ENCODE measurements at places on chromosomes 16 and 17.

DNA sequence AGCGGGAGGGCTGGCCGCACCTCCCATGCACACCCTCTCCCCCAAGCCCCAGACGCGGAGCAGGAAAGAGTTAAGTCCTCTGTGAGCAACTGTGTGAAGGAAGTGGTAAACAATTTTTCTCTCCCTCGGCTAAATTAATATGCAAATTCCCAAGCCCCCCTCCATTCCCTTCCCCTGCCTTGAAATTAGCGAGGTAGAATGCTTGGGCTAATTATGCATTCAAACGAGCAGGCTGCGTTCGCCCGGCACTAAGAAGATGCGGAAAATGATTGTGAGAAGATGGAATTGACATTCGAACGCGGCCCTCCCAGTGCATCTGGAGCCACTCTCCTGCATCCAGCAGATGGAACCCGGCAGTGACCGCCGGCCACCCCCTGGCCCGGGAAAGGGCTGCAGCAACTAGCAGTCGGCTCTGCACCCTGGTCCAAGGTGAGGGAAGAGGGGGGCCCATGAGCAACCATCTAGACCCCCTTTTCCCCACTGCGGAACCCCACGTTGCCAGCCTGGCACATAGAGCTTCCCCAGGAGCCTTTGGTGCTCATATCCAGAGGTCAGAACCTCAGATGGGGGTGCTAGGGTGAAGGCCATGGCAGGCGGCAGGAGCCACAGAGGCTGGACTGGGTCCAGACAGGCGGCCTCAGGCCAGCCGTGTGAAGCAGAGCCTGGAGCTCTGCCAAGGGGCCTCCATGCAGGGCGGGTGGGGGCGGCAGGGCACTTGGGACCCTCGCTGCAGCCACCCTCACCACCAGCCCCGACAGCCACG lies 49.1 kb upstream of the ACSF3 start:
- DNase-seq: no peak

GRCh38 chr16:13018026-13018425 lies 116.6 kb downstream of the SHISA9 start:
- DNase-seq: no peak

DNA sequence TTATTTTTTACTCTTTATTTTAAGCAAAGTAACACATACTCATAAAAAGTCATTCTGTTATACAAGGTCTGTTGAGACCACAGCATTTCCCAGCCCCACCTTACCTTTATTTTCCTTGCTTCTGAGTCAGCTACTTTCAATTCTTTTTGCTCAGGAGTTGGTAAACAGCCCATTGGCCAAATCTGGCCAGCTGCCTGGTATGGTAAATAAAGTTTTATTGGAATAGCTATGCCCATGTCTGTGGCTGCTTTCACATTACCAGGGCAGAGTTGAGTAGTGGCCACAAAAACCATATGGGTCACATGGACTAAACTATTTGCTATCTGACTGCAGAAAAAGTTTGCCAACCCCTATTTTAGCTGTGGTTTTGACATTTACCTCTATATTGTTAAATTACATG lies 3.4 kb upstream of the NSRP1 start:
- DNase-seq: no peak

- no peak for DNase-seq
These were observed 1111.8 kb upstream of the EEF2KMT start for GRCh38 chr16:6209355-6209930.

DNA sequence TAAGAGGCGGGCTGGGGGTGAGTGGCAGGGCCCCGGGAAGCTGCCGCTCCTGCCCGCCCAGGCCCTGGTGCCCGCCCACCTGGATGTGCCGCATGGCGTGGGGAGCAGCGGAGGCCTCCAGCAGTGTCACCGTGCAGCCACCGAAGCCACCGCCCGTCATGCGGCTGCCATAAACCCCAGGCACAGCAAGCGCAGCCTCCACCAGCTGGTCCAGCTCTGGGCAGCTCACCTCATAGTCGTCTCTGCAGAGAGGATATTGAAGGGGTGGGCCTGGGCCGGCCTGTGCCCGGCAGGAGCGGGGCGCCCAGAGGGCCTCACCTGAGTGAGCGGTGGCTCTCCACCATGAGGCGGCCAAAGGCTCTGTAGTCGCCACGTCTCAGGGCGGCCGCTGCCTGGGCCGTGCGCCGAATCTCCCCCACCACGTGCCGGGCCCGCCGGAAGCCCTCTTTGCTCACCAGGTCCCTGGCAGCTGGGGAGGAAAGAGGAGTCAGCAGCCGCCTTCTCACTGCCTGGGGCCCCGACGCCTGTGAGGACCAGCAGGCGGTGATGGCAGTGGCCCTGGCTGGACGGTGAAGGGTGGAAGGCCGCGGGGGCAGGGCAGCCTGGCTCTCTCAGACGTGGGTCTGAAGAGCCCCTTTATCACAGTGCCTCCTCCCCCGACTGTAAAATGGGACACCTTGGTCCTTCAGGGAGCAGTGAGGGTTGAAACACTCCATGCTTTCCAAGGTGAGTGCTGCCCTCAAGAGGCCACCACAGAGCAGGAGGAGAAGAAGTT lies 6.7 kb downstream of the GALK1 start:
- no peak for DNase-seq

GRCh38 chr16:89210904-89211515 lies 6.5 kb upstream of the ZNF778 start:
- DNase-seq: no peak

GRCh38 chr17:76810956-76811355 lies 57.2 kb upstream of the MGAT5B start:
- no peak for DNase-seq

DNA sequence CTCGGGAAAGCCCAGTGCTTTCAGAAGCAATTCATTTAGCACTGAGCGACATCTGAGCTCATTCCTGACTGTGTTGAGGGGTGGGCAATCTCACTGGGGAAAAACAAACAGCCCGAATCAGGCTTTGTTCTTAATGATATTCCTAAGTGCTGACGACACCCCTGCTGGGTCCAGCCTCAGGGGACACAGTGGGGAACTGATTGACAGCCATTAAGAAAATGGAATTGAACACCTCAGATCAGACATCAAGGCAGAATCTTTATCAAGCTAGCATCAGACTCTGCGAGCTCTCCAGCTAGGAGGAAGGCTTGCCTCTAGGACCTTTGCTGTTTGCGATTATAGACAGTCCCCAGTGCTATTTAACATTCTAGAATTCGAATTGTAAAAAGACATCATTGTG lies 22.5 kb upstream of the LYRM9 start:
- DNase-seq: no peak

DNA sequence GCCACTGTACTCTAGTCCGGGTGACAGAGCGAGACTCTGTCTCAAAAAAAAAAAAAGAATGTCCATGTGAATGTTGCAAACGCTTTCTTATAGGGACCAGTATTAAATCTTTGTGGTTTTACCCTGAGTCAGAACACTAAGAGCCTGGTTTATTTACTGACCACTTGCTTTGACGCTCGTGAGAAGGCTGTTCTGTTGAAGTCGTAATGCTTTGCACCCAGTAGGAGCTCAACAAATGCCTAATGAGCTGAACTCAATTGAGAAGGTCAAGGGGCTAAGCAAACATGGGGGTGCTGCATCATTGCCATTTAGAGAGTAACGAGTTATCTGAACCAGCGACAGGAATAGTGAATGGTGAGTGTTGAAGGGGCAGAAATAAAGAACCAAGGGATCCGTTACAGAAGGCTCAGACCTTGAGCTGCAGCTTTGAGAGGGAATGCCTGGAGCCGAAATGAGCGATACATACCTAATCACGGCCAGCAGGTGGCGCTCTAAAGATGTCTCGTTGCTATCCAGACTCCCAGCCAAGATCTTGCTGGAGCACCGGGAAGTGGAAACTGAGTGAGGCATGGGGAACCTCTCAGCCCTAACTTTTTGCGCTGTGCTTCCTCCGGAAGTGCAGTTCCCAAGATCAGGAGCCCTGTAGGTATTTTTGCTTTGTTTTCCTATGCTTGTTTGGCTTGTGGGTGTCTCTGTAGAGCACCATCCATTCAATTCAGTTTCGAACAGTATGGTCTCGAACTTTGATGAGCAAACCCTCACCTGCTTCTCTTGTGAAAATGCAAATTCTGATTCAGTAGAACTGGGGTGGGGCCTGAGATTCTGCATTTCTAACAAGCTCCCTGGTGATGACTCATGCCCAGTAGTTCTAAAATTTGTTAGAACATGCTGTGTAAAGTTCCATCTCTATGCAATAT lies 12.6 kb upstream of the RNF222 start:
- DNase-seq: peak; percentile 92

- DNase-seq: no peak
These were observed 387.5 kb downstream of the UTP18 start for GRCh38 chr17:51647826-51648225.

GRCh38 chr17:21189361-21189760 lies 24.6 kb downstream of the TMEM11 start:
- no peak for DNase-seq

DNA sequence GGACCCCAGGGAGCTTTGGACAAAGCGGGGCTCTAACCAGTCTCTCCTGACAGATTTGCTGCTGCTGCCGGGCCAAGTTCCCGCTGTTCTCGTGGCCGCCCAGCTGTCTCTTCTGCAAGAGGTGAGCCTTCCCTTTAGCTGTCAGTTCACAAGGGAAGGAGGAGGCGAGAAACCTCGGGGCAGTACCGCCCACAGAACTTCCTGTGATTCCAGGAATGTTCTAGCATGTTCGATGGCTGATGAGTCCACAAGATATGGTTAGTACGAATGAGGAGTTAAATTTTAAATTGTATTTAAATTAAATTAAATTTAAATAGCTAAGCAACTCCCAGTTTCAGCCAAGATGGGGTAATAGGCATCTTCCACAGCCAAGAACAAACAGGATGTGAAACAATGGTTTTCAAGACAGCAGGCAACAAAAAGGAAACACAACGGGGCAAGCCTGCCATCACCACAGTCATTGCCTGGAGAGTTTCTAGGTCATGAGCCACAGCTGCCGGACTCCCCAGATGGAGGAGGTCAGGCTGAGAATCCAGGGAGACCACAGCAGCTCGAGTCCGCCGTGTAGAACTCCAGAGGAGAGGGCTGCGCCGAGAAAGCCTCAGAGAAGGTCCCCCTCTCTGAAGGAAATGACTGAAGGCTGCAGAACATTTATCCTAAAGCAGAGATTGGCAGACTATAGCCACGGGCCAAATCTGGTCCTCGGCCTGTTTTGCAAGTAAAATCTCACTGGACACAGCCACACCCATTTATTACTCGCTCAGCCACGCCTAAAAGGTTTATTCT lies 9.5 kb upstream of the TCF25 start:
- DNase-seq: no peak

GRCh38 chr17:57391857-57392471 lies 135.6 kb downstream of the MSI2 start:
- no peak for DNase-seq

DNA sequence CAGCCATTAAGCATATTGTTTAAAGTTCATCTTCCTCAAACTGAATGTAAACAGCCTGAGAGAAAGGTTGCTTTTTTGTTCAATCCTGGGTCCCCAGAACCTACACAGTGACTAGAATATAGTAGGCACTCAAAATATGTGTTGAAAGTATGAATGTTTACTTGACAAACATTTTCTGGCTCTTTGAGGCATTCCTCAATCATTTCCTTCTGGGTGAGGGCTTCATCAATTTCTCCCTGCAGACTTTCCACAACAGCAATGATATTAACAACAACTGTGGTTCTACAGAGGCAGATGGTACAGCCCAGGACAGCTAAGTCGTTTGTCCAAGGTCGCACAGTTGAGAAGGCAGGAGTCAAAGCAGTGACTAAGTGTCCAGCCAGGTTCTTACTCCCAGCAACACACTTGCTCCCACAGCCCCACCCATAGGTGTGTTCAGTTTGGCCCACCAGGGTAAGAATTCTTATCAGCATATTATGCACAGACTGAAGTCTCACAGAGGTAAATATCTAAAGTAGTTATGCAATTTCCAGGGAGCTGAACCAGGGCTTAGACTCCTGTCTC lies 61.1 kb downstream of the HS3ST3B1 start:
- no peak for DNase-seq

GRCh38 chr16:86214326-86215232 lies 295.7 kb upstream of the FOXF1 start:
- peak; percentile 11 for DNase-seq

- no peak for DNase-seq
These were observed 76.3 kb upstream of the WSB1 start for GRCh38 chr17:27217631-27218030.

DNA sequence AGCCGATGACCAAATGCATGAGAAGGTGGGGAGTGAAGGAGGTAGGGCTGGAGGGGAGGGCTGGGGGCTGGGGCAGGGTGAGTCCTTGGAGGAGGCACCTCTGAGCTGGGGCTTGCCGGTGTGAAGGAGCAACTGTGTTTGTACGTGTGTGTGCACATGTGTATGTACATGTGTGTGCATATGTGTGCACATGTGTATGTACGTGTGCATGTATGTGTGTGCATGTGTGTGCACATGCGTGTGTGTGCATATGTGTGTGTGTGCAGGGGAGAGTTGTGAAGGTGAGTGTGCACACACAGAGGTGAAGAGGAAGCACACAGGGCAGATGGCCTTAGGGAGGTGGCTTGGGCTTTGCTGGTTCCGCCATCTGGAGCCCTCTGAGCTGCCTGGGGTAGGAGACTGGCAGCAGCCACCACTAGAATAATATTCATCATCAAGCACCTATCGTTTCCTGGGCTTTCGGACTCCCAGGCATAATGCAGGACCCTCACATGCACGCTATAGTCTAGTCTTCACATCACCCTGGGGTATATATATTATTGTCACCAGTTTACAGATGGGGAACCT lies 120.9 kb upstream of the CDC42EP4 start:
- no peak for DNase-seq

DNA sequence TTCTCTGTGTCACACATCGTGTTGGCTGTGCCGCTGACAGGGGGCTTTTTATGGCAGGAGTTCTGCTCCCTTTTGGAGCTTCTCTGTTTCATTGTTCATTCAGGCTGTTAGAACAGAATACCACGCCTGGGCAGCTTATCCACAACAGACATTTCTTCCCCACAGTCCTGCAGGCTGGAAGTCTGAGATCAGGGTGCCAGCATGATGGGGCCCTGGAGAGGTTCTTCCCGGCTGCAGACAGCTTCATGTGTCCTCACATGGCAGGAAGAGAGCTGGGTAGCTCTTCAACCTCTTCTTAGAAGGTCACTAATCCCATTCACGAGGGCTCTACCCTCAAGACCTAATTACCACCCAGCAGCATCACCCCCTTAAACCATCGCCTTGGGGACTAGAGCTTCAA lies 65.1 kb downstream of the DHRS7C start:
- DNase-seq: no peak

DNA sequence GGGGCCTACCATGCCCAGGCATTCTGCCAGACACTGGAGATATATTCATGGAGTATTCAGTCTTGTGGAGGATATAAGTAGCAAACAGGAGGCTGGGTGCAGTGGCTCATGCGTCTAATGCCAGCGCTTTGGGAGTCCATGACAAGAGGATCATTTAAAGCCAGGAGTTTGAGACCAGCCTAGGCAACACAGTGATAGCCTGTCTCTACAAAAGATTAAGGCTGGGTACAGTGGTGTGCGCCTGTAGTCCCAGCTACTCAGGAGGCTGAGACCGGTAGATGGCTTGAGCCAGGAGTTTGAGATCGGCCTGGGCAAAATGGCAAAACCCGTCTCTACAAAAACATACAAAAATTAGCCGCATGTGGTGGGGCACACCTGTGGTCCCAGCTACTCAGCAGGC lies 37.7 kb upstream of the CDH3 start:
- no peak for DNase-seq

Measured in mesothelial cell of epicardium (in vitro differentiated cells).